ENCODE measurements at places on chromosomes 5 and 9.

DNA sequence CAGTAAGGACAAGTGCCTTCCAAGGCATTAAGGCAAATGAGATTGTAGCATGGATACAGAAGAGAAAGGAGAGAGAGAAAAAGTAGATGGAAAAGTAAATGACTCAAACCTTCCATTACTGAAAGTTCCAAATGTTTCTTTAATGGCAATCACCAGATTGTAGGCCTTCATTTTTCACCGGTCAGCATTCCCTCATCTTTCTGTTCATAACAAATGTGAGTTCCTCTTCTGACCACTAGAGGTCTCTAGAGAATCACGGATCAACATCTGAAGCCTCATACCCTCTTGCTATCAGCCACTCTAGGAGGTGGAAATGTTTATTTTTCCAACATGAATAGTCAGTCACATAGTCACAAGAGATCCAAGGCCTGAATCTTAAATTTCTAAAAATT, 73.6 kb upstream of the RPS23 start:
- peak; percentile 11 for DNase-seq

DNA sequence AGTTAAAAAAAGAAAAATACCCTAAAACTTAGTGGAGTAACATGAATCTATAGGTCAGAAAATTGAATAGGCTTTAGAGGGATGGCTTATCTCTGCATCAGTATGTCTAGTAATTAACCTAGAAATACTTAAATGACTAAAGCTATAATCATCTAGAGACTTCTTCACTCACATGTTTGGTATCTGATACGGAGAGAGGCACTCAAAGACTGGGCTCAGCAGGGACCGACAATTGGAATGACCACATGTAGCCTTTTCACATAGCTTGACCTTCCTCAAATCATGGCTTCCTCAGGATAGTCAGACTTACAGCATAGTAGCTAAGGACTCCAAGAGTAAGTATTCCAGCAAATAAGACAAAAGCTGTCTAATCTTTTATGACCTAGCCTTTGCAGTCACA, 105.3 kb upstream of the RORB start:
- no peak for DNase-seq

GRCh38 chr5:84131372-84131771, 253.3 kb downstream of the EDIL3 start:
- DNase-seq: no peak

- DNase-seq: peak; percentile 8
Measured at GRCh38 chr5:163347671-163348070, 89.7 kb upstream of the CCNG1 start.

DNA sequence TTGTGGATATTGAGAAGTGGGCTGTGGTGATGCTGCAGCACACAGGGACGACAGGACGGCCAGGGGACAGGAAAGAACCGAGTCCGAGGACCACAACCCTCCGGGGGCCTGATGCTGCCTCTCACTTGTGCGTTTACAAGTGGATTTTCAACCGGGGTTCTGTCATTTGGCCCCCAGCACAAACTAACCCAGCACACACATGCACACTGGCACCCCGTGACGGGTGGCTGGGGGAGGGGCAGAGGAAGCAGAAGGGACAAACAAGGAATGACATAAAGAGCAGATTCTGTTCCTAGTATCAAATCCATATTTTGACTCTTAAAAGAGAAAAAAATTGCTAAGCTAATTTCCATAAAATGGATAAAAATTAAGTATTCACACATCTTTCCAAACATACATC, 18.3 kb upstream of the ZFYVE16 start:
- DNase-seq: no peak
